ENCODE measurements at places on chromosomes 5 and 9.

DNA sequence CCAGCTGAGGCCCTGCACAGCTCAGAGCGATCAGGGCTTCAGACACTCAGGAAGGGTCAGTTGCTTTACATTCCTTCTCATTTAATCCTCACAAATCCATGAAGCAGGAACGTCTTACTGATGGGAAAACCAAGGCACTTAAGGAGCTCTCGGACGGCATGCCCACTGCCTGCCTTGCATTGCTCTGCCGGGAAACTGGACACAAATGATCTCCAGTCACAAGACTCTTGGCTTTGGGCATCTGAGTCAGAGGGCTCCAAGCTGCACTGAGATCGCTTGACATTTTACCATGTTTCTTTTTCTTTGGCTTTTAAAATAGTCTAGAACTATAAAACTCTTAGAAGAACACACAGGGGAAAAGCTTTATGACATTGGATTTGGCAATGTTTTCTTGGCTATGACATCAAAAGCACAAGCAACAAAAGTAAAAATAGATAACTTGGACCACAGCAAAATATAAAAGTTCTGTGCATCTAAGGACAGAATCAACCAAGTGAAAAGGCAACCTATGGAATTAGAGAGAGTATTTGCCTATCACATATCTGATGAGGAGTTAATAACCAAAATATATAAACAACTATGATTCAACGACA lies 43.6 kb upstream of the HRH2 start:
- DNase-seq, result no peak

DNA sequence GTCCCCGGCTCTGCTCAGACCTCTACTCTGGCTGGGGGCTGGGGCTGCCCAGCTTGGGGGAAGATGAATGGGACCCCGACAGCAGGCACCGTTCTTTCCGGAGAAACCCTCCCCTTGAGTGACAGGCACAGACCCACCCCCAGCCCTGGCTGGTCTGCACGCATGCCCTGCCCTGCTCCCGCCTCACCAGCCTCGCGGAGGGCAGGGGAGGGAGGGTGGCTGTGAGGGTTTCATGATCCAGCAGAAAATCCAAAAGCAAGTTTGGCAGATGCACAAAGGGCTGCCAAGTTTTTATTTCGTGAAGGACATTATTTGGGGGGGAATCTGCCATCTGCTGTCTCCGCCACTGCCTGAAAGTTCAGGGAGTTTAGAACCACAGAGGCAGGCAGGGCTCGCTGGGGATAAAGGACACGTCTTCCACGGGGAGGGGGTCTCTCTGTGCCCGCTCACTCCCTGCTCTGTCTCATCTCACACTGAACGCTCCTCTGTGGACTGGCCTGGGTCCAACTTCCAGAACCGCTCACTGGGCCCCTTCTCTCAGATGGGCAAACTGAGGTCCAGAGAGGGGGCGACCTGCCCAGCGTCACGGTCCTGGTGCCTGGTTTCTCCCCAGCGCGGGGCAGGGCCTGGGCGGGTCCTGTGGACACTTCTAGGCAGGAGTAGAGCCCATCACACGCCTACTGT lies 92.9 kb downstream of the RXRA start:
- DNase-seq, result no peak

DNA sequence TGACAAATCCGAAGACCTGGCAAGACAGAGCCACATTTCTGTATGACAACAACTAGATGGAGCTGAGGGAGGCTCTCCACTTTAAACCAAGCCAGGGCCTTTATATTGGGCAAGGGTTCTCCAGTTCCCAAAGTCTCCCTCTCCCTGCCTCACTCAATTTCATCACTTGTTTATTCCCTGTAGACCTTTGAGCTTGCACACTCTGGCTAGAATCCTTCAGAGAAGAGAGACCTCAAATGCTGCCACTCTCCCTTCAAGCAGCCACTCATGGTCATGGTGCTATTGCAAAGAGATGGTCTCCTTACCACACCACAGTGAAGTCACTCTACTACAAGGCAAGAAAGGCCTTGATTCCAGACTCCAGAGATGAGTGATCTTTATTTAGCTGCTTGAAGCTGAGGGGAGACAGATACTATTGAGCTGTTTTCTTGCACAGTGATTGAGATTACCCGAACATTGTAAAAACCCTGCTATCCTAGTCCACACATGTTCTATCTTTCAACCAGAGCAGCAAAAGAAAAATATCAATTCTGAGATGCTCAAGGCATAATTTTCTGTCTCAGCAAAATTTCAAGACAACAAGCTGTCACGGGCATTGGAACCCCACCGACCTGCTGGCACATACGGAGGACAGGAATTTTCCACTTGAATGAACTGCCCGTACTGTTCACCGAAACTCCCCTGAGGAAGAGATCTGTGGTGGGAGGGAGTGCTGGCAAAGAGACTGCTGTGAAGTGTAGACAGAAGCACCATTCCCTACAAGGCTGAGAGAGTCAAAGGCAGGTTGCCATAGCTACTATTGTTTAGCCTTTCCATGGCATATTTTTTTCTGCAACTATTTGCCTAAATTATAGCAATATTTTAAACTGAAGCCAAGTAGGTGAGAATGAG lies 81.1 kb downstream of the CDO1 start:
- no peak for DNase-seq

DNA sequence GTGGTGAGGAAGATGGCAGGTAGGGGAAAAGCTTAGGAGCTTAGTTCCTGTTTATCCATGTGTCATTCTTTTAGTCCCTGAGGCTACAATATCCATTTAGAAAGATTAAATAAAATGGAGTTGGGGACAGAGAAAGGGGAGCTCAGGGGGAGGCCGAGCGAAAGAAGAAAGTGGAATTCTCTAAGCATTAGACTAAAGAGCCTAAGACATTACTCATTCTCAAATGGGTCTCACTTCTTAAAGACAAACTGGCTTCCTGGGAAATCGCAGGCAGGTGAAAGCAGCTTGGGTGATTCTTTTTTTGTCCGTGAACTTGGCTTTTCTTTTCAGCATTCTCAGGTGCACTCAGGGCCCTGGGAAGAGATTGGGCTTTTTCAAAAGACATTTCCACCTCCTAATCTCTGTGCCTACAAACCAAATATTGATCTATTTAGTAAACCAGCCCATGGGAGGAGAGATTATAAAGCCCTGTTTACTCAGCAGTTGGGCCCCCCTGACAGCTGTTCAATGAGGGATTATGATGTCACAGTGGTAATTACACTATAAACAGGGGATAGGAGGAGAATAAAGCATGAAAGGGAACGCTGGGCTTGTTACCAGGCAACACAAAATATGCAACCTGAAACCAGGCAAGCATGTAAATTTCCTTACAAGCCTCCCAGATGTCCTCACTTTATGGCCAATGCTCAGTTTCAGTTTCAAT lies 584.0 kb downstream of the ACTL7B start:
- DNase-seq, result peak; percentile 60

DNA sequence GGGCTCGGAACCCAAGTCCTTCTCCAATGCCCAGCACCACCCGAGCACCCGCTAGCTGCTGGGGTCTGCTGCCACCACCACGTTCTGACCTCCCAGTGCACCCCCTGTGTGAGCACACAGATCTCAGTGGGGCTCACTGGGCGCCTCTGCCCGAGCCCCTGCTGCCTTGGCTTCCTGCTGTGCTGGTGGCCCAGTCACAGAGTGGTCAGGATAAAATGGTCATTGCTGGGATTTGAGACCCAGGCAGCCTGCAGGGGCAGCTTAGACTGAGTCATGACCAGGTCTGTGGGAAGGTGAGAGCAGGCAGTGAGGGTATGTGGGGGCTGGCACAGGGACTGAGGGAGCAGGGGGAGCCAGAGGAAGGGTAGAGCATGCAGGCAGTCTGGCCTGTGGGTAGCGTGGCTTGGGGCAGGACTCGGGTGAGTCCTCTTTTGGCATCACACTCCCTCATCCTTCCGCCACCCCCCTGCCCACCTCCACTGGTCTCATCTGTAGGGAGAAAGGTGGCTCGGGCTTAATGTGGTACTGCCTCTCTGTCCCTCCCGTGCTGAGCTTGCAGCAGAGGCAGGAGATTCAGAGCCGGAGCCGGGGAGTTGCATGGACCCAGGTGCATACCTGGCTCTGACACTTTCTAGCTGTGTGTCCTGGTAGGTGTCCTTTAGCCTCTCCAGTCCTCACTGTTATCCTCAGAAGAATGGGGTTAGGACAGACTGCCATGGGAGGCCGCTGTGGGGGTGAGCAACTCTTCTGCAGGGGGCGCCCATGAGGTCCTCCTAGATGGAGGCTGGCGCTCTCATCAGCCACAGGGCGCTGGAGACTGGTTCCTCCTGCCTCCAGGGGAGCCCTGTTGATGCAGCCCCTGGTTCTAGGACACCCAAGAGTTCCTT lies 32.1 kb downstream of the USP20 start:
- no peak for DNase-seq

All from kidney glomerular epithelial cell (primary cell).